ENCODE measurements at places on chromosomes 11 and 22.

- no peak for DNase-seq
Measured at GRCh38 chr11:58898106-58898505, 41.2 kb upstream of the GLYATL1 start.

DNA sequence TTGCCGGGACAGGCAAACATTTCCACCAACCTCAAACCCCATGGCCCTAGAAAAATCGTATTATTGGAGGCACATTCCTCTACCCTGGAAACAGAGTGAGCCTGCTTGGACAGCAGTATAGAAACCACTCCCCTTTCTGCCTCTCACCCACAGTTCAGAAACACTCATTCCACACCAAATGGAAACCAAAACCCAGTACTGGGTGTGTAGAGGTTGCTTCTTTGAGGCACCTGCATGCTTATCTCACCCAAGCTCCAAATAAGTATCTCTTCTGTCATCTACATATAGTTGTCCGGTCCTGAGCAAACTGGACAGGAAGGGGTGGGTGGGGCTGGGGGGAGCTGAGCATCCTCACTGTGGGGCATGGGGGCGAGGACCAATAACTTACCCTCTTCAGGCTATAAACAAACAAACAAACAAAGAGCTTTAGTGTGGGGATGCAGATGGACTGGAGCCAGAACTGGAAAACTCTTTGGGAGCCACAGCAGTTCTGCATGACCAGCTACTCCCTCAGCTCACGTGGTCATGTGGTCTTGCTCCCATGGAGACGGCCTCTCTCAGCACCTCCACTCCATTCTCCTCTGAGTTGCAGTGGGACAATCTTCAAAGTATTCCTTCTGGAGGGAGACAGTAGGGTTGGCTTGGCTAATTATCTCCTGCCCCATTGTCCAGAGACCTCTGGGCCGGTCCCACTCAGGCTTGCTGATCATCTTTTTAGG is 1.0 kb upstream of the PLAAT2 start:
- DNase-seq, result no peak

- peak; percentile 62 for DNase-seq
Measured at GRCh38 chr11:66883016-66883965, 26.4 kb downstream of the LRFN4 start.

GRCh38 chr11:45651841-45652749 is 13.3 kb downstream of the CHST1 start:
- DNase-seq, result peak; percentile 7

DNA sequence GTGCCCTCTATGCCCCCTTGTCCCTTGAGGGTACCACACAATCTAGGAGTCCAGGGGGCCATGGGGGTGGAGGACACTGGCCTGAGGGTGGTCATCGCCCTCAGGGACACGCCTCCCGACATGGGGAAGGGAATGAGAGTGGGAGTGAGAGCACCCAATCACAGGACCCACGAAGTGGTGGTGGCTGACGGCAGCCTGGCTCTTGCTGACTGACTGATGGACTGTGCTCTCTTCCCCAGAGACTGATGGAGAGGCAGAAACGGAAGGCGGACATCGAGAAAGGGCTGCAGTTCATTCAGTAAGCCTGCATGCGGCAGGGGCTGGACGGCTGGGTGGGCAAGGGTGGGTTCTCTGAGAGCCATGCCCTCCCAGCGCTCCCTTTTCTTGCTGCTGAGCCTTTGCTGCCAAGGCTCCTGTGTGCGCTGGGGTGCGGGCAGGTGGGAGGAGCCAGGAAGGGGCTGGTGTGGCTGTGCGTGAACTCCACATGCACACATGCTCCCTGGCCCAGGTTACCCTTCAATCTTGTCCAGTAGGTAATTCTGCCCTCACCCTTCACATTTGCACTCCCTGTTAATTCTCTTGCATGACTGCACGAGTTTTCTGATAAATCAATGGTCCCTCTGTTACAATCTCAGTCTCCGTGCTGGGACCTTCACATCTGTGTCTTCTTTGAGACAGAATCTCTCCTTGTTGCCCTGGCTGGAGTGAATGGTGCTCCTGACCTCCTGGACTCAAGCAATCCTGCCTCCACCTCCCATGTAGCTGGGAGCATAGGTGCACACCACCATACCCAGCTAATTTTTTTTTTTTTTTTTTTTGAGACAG is 19.3 kb downstream of the ZC3H7B start:
- no peak for DNase-seq

All from activated T-cell treated with anti-CD3 and anti-CD28 coated beads, Interleukin-2, amount 50 U/mL, for 1 hour (primary cell).